ENCODE measurements at places on chromosomes 7 and 10. TPM values are rescaled to one million over a fixed set of nuclear protein-coding genes. Genes with fewer than 3 reads are reported as not detected.

DNA sequence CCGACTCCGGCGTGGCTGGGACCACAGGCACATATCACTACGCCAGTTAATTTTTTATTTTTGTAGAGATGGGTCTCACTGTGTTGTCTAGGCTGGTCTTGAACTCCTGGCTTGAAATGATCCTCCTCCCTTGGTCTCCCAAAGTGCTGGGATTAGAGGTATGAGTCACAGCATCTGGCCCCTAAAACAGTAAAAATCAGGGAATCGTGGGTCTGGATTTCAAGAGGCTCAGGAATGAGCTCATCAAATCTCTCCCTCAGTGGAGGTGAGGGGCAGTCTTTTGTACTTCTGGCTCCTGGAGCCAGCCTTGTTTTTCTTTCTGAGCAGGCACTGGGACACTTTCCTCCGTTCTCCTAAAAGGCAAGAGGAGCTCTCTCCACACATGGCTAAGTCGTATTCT is 32.1 kb upstream of the RHEB start:
- DNase-seq = no peak

Gene FAM237B
- total RNA-seq = not detected

Gene LIPN
- total RNA-seq = not detected

Gene OLAH
- 0.31 TPM for total RNA-seq

DNA sequence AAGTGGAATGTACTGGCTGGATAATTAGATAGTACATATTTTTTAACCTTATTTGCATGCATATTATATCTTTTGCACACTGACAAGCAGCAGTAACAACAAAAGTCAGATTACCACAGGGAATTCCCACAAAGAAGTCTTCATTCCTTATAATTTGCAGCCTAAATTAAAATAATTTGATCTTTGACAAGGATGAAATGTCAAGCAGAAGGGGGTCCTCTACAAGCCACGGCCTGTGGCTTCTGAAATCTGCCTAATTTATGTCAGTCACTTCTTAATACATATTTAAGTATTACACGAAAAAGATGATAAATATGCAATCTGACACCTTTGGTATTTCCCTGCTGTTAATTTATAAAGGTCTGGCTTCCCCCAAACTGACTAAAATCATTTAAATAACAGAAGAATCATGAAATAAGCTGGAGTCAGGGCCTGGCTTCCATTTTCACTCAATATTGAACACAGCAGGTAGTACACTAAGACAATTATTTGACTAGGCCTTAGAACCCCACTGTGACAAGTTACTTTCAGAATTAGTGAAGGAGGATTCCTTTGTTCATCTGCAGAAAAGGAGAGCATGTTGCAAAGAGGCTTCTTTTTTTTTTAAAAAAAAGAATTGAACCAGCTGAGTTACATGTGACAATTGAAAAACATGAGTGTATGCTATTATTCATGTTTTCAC is 351.1 kb upstream of the ETV1 start:
- DNase-seq = no peak

All from occipital lobe (tissue), 3 donors.